D721Med (cell line): ENCODE measurements at places on chromosomes 3 and 15.

GRCh38 chr3:76362643-76363042 is 577.3 kb upstream of the ZNF717 start:
- no peak for DNase-seq

DNA sequence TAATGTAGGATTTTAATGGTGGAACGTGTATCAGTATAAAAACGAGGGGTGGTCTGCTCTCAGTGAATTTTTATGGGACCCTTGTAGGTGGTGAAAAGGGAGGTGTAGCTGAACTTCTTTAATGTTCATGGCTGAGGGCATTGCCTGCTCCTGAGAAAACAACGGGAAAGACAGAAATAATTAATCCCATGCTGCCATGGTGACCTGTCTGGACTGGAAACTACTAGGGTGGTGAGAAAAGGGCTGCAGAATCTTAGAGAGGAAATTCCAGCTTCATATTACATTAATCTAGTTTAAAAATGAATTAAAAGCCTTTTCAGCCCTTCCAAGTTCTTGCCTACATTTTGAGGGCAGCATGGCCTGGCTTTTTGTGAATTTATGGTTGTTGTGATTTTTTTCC is 47.6 kb downstream of the ZBTB38 start:
- no peak for DNase-seq

GRCh38 chr3:172919297-172919683 is 168.8 kb downstream of the ECT2 start:
- DNase-seq = no peak

- no peak for DNase-seq
Observed at GRCh38 chr3:161498259-161498921, 1.8 kb downstream of the OTOL1 start.

DNA sequence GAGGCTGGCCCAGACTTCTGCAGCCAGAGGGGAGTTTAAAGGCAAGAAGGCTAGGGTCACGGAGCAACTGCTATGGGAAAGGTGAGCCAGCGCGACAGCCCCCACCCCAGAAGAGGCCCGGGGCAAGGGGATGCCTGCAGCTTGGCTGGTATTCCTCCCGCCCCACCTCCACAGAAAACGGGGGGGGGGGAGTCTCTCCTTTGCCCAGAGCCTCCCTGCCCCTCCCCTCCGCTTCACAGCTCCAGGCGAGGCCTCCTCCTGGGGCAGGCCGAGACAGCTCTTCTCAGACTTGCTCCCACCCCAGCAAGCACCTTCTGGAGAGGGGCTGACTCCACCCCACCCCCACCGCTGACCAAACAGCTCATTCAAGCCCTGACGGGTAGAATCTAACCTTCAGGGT is 13.4 kb downstream of the ANP32A start:
- no peak for DNase-seq

DNA sequence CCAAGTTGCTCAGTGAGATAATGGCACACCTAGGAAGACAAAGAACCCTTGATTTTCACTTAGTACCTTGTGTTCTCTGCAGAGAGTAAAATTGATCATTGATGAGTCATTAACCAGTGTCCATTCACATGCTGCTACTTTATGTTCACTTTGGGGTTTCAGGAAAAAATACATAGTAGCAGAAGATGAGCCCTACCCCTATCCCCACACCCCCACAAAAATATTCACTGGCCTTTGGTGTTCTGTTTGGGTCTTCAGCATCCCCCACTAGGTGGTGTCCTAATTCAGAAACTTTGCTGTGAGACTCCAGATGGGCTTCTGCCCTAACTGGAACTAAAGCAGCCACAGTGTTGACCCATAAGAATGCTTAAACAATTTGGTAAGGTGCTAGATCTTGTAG is 178.8 kb downstream of the KLHL25 start:
- DNase-seq = no peak

DNA sequence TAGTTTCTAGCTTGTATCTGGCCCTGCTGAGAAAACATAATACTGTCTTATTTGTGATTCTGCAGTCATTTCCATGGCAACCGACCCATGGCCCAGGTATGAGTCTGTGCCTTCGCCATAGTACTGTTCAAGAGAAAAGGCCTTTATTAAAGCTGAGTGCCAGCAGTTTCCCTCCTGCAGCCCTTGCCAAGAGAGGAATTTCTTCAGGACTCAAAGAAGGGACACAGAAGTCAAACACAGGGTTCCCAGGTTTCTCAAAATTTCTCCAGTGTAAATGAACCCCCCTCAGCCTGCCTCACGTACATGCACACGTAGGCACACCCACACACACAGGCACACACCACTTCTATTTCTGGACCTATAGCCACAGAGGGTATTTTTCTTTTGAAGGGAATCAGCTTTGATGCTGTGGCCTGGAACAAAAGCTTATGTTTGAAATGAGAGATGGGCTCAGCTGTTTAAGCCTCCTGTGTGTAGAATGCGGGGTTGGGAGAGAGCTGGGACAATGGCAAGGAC is 269.2 kb downstream of the PDCD6IP start:
- DNase-seq = no peak

DNA sequence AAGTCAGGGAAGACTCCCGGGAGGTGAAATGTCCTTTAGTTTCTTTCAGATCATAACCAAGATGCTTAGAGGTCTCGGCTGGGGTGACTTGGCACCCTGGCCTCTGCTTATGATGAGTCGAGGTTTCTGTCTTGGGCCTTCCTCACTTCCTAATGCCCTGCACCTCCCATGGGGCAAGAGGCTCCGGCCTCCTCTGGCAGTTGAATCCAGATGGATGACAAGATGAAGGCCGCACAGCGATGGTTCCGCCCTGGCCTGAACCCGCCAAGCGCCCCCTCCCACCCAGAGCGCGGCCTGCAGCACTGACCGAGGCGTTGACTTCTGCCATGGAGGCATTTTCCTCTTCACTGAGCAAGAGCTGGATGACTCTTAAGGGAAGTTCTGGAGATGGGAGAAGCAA is 31.3 kb downstream of the MUC20 start:
- no peak for DNase-seq

DNA sequence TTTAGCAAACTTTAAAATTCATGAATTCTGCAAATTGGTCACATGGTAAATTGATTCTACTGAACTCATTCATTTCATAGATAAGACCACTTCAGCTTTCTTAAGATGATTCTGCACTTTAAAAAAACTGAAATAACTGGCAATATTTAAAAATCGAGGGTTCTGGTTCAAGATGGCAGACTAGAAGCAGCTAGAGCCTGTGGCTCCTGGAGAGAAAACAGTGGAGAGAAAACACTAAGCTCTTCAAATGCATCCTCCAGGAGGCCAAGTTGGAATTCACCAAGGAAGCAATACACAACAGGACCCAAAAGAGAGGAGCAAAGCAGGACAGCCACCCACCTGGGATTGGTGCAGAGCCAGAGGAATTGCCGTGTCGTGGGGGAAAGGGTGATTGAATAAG is 132.1 kb downstream of the SPATA16 start:
- no peak for DNase-seq
